Stomach (tissue), 19 donors: ENCODE measurements at places on chromosomes 11 and 22. TPM values are rescaled to one million over a fixed set of nuclear protein-coding genes. Genes with fewer than 3 reads are reported as not detected.

DNA sequence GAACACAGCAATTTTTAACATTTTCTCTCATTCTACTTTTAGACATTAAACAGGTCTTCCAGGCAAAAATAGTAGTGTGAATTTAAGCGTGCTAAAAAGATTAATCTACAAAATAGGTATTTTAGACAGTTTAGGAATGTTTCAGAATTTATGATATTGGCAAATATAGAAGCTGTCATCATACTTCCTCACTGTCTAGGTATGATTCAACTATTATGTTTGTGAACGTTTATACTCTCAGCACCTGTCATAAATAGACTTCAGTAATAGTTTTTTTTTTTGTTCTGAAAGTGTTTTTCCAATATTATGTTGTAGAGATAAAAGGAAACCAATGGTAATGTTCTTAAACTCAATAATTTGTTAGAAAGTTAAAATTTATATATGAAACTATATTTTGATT, 103.0 kb downstream of the ARHGAP42 start:
- no peak for DNase-seq

The SPON1 gene
- 9.9 TPM for polyA plus RNA-seq

The MS4A12 gene
- not detected for polyA plus RNA-seq

DNA sequence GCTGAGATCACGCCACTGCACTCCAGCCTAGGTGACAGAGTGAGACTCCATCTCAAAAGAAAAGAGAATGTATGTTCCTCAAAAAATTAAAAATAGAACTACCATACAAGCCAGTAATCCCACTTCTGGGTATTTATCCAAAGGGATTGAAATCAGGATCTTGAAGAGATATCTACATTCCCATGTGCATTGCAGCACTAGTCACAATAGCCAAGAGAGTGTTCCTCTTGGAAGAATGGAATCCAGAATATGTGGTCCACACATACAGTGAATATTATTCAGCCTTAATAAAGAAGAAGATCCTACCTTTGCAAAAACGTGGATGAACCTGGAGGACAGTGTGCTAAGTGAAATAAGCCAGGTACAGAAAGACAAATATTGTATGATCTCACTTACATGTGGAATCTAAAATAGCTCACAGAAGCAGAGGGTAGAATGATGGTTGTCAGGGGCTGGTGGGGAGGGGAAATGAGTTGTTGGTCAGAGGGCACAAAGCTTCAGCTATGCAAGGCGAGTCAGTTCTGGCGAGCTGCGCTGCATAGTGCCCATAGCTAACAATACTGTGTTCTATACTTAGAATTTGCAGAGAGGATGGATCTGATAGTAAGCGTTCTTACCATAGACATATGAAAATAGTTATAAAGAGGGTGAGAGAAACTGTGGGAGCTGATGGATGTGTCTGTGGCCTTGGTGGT, 32.1 kb downstream of the GRIK4 start:
- no peak for DNase-seq

The LARGE2 gene
- 17.4 TPM for polyA plus RNA-seq

The CDKN1C gene
- polyA plus RNA-seq, result 42.9 TPM

The NAALADL1 gene
- polyA plus RNA-seq, result 10.8 TPM

- DNase-seq, result peak; percentile 74
Measured at GRCh38 chr11:28697920-28698827, 590.0 kb downstream of the METTL15 start.

The NXPE2 gene
- not detected for polyA plus RNA-seq

DNA sequence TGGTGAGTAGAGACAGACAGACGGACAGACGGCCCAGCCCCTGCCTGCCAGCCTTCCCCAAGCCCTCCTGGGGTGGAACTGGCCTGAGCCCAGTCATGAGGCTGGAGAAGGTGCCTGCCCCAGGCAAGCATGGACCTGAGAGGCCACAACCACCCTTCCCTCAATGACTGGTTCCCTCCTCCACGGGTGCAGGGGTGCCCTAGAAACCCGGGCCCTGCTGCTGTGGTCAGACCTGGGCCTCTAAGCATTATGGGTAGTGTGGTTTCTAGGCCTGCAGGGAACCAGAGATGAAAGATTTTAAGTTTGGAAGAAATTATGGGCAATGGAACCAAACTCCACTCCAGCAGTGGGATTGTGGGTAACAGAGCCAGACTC, 13.5 kb downstream of the RHBDD3 start:
- no peak for DNase-seq

GRCh38 chr22:30185549-30185948, 61.0 kb downstream of the LIF start:
- no peak for DNase-seq

The DDI1 gene
- not detected for polyA plus RNA-seq

GRCh38 chr22:26259510-26259909, 90.2 kb downstream of the SEZ6L start:
- peak; percentile 56 for DNase-seq

DNA sequence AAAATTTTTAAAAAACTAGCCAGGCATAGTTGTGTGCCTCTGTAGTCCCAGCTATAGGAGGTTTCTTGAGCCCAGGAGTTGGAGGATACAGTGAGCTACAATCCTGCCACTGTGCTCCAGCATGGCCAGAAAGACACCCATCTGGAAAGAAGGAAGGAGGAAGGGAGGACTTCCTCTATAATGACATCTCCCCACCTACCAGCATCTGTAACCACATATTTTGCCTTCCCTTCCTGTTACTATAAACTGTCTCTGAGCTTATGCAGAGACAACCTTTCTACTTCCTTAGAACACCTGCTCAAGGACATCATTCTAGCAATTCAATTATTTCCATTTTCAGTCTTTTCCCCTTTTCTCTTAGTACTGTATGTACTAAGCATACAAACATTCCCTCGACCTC, 2.2 kb upstream of the NUP160 start:
- DNase-seq, result no peak

DNA sequence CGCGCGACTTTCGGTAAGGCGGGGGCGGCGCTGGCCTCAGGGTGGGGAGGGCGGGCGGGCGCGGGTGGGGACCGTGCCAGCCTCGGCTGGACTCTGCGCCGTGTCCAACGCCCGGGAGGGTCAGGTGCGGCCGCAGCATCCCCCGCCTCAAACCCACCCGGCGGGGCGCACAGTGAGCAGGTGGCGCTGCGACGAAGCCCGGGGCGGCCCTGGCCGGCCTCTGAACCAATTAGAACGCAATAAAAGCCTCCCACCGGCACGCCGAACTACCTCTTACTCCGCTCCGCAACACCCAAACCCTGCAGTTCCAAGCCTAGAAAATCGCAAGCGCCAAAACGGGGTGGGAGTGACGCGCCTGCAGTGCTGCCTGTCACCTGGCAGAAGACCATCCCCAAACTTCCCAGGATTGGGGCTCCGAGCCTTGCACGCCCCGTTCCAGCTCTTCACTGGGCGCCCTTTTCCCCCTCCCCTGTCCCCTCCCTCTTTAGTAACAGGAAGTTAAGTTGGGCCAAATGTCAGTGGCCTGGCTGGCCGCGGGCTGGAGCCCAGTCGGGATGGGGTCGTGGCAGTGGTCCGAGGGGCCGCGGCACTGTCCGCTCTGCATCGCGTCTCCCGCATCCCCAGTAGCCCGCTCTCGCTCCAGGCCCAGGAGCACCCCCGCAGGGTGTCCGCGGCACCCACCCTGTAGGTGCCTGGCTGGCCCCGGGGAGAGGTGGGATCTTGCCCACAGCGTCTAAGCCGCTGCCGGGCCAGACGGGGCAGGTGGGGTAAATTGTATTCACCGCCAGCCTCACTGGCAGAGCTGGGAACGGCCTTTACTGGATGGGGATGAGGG, 541 bp downstream of the MICAL2 start:
- DNase-seq, result no peak

GRCh38 chr11:107704451-107704850, 7.4 kb downstream of the SLN start:
- no peak for DNase-seq

GRCh38 chr11:118263695-118264568, at the start of gene MPZL2:
Gene MPZL2 (minus strand): TSS chr11:118264297. CDS start chr11:118264153, 144 bp downstream.
- DNase-seq, result peak; percentile 90

The KCTD14 gene
- polyA plus RNA-seq, result 8.9 TPM

DNA sequence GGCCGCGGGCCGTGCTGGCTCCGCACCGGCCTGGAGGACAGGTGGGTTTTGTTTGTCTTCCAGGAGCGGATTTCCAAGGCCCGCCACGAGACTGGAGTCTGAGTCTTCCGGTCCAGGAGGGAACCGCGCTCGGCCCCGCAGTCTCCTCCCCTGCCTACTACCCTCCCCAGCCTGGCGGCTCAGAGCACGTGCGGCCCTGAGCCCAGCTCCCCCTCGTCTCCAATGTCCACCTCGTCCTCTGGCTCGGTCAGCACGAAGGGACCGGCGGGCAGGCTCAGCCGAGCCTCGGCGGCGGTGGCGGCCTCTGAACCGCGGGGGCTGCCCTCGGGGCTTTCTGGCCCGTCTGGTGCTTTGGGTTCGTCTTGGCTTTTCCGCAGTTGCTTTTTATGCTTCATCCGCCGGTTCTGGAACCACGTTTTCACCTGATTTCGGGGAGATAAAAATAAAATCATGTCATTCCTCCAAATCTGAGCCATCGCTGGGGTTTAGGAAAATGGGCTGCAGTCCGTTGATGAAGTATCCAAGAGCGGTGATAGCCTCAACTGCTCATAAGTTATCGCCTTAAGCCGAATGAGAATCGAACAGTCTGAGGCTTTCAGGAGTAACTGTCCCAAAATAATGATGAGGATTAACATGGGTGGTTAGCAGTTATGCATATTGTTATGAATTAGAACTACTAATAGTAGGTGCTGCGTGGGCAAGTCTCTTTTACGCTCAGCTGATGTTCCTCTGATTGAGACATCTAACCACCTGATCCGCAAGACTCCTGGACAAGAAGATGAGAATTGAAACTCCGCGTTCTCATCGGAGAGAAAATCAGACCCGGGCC, 4.0 kb downstream of the BSX start:
- DNase-seq, result peak; percentile 33

The CCDC188 gene
- 0.76 TPM for polyA plus RNA-seq
